ENCODE measurements at places on chromosomes 12 and 14. TPM values are rescaled to one million over a fixed set of nuclear protein-coding genes. Genes with fewer than 3 reads are reported as not detected.

Gene LALBA
- not detected for total RNA-seq

Gene FOXA1
- total RNA-seq: not detected

Gene EPS8
- total RNA-seq: 0.61 TPM

Gene LMNTD1
- not detected for total RNA-seq

Gene MMAB
- total RNA-seq: 93.0 TPM

Gene ANO4
- total RNA-seq: not detected

Gene ADGRD1
- total RNA-seq: 1.4 TPM

Gene MEG3
- total RNA-seq: not detected

Gene C12orf50
- 0.08 TPM for total RNA-seq

Gene TMEM253
- 0.88 TPM for total RNA-seq

Gene DLK1
- total RNA-seq: not detected

Gene KRT75
- not detected for total RNA-seq

Gene GRIN2B
- not detected for total RNA-seq

Gene NKX2-8
- total RNA-seq: not detected

Gene TRPV4
- total RNA-seq: not detected

All from OCI-LY7 (cell line).